ENCODE measurements at places on chromosomes 4 and X.

- no peak for DNase-seq
Observed at GRCh38 chr4:63275491-63275890, 1133.8 kb downstream of the TECRL start.

GRCh38 chr4:147794314-147794680 lies 62.4 kb downstream of the ARHGAP10 start:
- DNase-seq = no peak

DNA sequence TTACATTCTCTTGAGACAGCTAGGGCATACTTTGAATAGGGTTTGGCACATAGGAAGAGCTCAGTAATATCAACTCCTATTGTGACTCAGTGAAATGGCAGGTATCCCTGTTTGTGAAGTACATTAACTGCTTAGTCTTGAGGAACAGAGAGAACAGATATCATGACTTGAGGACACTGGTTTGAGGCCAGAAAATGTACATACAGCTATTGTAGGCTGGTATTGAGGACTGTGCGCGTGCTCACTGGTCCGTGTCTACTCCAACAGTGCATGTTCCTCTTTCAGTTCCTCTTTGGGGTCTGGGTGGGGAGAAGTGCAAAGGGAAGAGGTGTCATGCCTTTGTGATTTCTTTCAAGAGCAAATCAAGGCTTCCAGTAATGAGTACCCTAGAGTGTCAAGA lies 34.6 kb upstream of the TBC1D9 start:
- no peak for DNase-seq

- DNase-seq = no peak
Observed at GRCh38 chr4:23946299-23946698, 56.5 kb upstream of the PPARGC1A start.

GRCh38 chr4:120922381-120923206 lies at the start of gene PRDM5:
TSS of gene PRDM5 (minus strand) at chr4:120922726. CDS start at chr4:120922608, 118 bp downstream.
- DNase-seq = no peak

GRCh38 chrX:139094671-139095592 lies 383.4 kb upstream of the FGF13 start:
- DNase-seq = no peak

DNA sequence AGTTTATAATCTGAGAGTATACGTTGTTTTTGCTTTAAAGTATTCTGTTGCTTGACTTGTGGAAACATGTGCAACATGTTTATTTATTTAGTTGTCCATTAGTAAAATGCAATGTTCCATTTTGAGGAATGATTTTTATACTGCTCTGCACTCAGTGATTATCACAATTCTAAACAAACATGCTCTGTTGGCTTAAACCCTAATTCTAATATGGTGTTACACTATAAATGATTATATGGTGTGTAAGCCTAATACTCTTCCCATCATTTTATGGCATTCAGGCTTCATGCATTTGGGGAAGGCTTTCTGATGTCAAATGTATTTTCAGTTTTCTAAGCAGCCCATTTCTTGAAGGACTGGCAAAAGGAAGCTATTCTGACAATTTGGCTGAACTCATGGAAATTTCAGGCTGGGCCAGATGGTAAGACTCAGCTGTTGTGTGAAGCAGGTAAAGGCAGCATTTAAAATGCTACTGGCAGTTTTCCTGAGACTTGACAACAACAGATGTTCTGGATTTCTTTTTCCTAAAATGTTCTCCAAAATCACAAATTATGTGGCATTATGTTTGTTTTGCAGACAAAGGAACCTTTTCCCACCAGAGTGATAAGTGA lies 336.7 kb upstream of the GNPDA2 start:
- no peak for DNase-seq

DNA sequence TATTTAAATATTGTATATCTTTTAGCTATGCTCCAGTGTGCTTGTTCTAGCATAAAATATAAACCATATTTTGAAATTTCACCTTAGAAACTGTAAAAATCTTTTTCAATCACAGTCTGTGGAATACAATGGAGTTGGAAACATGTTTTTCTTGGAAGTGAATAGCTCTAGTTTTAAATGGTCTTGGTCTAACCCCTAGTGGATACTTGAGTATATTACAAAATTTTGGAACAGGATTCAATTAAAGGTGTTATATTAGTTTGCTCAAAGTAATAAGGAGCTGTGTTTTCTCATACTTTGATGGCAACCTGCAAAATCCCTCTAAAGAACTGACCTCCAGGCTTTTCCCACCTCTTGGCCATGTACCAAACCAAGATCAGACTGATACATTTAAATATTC lies 48.2 kb downstream of the STK26 start:
- no peak for DNase-seq

- no peak for DNase-seq
Observed at GRCh38 chr4:38610966-38611431, 53.0 kb upstream of the KLF3 start.

GRCh38 chr4:164926301-164926700 lies 49.3 kb downstream of the APELA start:
- DNase-seq = no peak

DNA sequence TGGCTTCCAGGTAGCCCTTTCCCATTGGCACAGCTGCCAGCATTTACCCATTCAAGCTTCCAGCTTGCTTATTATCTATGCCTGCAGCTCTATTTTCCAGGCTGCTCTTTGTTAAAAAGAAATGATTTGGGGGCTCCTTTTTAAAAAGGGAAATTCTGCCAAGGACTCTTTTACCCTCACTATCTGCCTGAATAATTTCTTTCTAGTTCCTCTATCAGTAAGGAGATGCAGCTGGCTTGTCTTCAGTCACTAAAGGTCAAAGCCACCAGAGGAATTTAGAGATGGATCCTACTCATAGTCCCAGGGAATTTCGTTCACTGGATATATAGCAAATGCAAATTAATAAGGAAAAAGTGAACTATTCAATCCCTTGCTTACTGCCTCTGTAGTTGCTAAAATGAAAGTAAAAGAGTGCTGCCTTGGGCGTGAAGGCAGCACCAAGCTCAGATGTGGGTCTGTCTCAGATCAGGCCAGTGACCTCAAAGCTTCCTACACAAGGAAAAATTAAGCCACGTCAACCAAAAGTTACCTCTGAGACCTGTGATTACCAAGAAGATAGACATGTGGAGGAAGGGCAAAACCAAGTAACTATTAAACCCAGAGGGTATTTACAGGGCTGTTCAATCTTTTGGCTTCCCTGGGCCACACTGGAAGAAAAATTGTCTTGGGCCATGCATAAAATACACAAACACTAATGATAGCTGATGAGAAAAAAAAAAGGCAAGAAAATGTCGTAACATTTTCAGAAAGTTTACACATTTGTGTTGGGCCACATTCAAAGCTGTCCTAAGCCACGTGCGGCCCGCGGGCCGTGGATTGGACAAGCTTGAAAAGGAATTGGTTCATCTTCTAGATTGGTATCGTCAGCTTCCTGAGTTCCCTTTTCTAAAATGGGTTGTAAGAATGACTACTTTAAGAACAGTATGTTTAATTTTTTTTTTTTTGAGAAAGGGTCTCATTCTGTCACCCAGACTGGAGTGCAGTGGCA lies 5.3 kb downstream of the ARSF start:
- no peak for DNase-seq

DNA sequence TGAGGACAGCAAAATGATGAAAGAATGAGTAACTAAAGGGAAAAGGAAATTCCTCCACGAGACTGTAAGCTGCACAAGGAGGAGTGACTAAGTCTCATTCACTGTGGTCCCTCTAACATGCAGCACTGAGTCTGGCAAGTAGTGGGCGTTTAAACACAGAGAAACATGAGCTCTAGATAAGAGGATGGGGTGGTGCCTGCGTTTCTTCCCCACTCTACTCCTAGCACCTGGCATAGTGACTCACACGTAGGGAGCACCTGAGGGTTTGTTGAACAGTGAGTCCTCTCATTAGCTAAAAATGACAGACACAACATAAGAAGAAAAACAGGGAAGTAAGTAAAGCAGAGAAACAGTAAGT lies 105.8 kb upstream of the CBR4 start:
- DNase-seq = no peak

GRCh38 chrX:49184294-49185281 lies 1.6 kb downstream of the PRICKLE3 start:
- DNase-seq = no peak

GRCh38 chrX:41480508-41481260 lies 33.5 kb downstream of the NYX start:
- no peak for DNase-seq

- peak; percentile 15 for DNase-seq
Observed at GRCh38 chr4:15654593-15655222, 449 bp downstream of the FBXL5 start.

DNA sequence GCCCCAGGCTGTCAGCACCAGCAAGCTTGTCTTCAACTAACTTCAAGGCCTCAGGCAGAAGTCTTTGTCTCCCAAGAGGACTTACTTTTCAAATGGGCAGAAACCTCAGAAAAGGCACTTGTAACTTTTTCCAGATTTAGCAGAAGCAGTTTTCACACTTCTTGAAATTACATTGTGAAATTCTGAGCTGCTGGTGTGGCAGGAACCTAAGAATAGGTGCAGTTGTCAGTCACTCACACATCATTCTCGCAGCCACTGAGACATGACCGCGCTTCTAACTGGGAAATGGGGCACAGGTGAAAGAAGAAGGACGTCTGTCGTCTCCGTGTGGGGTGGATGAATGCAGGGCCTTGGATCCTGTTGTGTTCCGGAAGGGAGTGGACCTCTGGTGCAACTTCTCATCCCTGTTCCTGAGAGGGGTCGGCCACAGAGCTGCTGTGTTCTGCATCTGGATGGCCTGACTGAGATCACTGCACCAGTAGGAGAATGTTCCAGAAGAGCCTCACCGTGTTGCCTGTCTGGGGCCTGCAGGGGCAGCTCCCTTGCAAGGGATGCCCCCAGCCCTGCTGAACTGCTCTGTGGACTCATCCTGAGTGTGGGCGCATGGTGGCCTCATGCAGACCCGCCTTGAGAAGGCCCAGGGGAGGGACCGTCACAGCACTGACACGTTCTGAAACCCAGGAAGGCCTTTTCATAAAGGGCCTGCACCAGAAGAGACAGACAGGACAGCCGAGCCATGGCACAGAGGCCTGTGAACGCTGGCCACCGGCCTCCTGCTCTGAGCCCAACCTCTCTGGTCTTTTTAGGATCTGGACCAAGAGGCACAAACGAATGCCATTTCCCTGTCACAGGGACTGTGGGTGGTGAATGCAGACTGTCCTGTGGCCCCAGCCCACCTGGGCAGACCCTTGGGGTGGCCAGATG lies 18.7 kb downstream of the NAT8L start:
- no peak for DNase-seq

DNA sequence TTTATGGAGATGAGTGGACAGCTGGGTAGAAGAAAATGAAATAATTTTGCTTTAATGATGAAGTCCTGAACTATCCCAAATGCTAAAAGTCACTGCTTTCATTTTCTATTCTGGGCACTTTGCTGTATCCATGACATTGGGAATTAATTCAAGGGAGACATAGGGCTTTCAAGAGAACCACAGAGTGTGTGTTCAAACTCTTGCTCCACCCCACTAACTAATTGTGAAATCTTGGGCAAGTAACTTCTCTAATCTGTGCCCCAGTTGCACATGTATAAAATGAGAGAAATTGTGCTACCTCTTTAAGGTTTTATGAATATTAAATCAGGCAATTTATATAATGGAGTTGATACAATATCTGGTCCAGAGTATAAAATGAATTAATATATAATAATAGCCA lies 1422.0 kb downstream of the ADGRL3 start:
- no peak for DNase-seq

GRCh38 chr4:168398589-168398988 lies 80.0 kb upstream of the DDX60 start:
- no peak for DNase-seq

DNA sequence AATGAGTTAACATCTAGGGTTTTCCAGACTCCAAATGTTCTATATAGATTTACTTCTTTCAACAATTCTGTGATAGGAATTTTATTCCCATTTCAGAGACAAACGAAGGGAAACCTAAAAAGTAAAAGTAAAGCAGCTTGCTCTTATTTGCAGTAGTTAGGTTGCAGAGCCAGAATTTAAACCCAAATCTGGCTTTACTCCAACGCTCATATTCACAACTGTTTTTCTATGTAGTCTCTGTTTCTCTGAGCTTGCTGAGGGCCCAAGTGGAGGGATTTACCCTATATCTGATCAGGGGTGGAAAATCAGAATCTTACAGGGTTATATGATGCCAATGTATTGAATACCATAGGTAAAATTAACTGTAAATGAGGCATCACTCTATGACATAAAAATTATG lies 599.1 kb upstream of the GRIA3 start:
- no peak for DNase-seq

DNA sequence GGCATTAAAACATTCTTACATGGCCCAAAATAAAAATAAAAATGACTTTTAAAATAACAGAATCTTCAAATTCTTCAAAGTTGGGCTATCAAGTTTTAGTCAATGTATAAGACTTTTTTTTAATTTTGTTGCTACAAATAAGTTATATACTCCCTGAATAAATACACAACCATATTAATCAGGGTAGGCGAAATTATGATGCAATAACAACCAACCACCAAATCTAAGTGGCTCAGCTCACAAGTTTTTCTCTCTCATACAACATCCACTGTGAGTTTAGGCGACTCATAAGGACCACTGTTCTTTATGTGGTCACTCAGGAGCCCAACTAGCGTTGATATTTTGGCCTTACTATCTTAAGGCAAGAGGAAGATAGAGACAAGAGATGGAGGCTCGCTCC lies 11.2 kb downstream of the NEUROG2 start:
- DNase-seq = no peak

DNA sequence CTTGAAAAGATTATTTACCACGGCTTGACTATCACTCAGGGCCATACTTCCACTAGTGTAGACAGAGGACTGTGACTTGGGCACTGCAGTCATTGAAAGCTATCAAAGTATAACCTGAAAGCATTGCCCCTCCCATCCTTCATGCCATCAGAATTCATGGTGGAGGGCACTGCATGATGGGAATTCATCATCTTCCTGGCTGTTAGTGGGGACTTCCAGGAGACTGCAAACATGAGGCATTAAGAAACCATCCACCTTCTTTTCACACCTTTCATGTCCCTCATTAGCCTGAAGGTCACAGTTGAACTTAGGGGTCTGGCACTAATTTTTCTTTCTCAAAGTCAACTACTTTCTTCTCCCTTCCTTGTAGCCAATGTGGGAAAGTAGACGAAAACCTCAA lies 25.8 kb downstream of the VSIG4 start:
- DNase-seq = no peak

DNA sequence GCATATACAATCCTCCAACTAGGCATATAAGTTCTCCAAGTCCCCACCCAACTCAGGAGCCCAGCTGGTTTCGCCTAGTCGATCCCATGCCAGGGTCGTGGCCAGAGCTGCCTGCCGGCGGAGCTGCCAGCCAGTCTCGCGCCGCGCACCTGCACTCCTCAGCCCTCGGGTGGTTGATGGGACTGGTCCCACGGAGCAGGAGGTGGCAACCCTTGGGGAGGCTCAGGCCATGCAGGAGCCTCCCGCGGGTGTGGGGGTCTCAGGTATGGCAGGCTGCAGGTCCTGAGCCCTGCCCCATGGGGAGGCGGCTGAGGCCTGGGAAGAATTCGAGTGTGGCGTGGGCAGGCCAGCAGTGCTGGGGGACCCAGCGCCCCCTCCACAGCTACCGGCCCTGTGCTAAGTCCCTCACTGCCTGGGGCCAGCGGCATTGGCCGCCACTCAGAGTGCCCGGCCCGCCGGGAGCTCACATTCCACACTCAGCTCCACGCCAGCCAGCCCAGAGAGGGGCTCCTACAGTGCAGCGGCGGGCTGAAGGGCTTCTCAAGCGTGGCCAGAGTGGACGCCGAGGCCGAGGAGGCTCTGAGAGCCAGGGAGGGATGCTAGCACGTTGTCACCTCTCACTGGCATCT lies 1086.4 kb upstream of the PCDH10 start:
- no peak for DNase-seq
